ENCODE measurements at places on chromosomes 12 and 14.

- DNase-seq: no peak
These were observed 9.9 kb downstream of the PITPNM2 start for GRCh38 chr12:123140676-123141614.

- DNase-seq: no peak
These were observed 190.4 kb upstream of the TMPO start for GRCh38 chr12:98325003-98325402.

GRCh38 chr14:39988939-39989338 lies 556.7 kb upstream of the FBXO33 start:
- DNase-seq: no peak

DNA sequence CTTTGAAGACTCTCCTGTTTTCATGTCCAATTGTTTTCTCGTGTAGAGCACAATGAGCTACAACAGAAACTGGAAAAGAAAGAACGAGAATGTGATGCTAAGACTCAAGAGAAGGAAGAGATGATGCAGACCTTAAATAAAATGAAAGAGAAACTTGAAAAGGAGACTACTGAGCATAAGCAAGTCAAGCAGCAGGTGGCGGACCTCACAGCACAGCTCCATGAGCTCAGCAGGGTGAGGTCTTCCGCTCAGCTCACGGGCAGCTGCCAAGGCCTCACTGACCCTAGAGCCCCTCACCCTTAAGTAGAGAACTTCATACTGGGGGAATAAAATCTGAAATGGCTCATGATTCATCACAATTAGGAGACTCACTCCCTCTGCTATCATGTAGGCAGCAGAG lies 134.7 kb downstream of the GPR135 start:
- no peak for DNase-seq

DNA sequence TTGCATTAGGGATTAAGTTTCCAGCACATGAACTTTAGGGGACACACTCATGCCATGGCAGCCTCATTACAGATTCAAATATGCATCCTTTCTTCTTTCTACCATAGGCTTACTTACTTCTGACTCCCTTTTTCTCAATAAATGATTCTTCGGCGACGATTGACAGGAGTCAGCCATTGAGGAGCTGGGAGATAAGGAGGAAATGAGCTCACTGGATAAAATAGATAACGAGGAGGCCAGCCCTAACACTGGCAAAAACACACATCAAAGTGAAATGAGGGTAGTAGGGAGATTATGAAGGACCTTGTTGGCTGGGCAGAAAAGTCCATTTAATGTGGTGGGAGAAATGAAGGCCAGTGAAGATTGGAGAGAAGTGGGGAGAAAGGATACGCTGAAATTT lies 172.2 kb downstream of the SLC41A2 start:
- no peak for DNase-seq

GRCh38 chr12:45243963-45244362 lies 28.1 kb downstream of the ANO6 start:
- no peak for DNase-seq

DNA sequence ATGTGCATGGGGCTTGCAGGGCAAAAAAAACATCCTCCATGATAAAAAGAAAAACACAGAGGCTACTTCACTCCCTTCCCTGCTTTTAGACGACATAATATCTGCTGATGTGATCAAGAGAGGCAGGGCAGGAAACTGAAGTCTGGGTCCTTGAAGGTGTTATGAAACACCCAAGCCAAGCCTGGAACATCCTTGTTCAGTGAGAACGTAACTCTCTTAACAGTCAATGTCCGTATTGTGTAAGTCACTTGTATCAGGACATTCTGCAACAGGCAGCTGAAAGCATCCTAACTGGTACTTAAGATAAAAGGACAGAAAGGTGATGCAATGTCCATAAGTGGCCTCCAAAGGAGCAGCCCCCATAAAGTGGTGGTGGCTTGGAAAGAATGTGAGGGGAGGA lies 20.0 kb downstream of the KCNK10 start:
- DNase-seq: no peak

DNA sequence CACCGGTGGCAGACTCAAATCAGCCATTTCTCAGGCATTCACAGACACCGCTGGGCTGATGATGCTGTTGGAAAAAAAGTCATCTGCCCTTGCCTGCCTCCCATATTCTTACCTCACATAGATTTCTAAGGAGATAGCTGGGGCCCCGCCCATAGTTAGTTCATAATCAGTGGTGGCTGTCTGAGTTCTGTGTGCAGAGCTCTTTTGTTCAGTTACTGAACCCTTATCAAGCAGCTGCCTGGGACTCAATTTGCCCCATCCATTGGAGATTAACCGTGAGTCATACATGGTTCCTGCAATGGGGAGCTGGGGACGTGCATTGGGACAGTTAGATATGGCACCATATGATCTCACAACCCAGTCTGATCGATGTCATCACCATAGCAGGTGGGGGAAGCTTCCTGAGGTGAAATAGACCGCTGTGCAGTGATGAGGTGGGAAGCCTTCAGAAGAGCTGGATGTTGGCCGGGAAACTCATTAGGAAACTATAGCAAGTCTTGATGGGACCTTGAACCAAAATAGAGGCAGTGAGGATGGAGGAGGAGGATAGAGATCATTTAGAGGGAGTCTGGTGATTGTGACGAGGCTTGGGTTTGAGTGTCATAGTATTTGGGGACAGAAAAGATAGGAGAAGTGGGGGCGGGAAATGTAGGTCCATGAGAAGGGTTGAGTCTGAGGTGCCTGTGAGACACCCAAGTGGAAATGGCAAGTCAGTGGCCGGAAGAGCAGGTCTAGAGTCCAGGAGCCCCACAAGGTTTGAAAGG lies 147.8 kb downstream of the GCH1 start:
- DNase-seq: no peak

- no peak for DNase-seq
These were observed 24.1 kb downstream of the CEP83 start for GRCh38 chr12:94435511-94435927.

DNA sequence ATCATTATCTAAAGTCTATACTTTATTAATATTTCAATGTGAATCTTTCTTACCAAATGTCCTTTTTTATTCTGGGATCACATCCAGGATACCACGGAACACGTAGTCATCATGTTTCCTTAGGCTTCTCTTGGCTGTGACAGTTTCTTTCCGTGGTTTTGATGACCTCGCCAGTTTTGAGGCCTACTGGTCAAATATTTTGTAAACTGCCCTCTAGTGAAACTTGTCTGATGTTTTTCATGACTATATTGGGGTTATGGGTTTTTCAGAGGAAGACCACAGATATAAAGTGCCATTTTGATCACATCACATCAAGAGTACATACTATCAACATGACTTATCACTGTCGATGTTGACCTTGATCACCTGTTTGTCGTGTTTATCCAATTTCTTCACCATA lies 14.1 kb upstream of the SERPINA6 start:
- DNase-seq: no peak

DNA sequence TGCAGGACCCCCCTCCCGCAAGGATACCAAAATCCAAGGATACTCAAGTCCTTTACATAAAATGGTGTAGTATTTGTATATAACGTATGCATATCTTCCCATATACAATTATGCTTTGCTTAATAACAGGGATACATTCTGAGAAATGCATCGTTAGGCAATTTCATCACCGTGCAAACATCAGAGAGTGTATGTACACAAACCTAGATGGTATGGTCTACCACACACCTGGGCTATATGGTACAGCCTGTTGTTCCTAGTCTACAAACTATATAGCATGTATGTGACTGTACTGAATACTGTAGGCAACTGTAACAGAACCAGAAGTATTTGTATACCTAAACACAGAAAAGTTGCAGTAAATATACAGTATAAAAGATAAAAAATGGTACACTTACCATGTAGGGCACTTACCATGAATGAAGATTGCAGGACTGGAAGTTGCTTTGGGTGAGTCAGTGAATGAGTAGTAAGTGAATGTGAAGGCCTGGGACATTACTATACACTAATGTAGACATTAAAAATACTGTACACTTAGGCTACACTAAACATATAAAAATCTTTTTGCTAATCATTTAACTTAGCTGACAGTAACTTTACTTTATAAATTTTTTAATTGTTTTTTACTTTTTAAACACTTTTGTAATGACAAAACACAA lies 141.1 kb downstream of the SLC41A2 start:
- DNase-seq: no peak

- no peak for DNase-seq
These were observed 101.7 kb downstream of the RTN1 start for GRCh38 chr14:59768855-59769375.

DNA sequence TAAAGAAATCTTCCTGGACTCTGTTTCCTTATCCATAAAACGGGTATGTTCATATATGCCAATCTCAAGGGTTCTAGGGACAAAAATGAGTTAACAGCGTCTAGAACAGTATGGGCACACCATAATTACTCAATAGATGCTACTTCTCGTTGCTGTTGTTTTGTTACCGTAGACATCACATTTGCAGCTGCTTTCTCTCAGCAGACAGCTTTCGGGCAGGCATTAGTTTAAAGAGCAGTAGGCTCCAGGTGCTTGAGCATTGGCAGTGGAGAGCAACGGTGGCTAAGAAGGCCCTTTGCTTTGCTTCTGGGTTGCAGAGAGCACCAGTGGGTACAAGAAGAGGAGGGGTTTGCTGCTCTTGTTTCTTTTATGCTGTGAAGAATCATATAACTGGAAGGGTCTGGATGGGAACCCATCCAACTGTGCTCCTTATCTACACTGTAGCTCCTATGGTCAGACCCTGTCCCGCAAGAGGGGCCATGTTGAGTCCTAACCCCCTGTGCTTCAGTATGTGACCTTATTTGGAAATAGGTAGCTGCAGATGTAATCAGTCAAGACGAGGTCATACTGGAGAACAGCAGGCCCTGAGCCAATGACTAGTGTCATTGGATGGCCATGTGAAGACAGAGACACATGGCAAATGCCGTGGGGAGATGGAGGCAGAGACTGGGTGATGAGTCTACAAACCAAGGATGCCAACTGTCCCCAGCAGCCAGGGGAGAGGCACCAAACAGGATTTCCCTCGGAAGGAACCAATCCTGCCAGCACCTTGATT lies 120.0 kb downstream of the RBM19 start:
- DNase-seq: no peak

GRCh38 chr12:6635375-6635855 lies 344 bp downstream of the LPAR5 start:
- DNase-seq: no peak

GRCh38 chr14:22893706-22894105 lies 10.7 kb downstream of the REM2 start:
- DNase-seq: no peak
